ENCODE measurements at places on chromosomes 5 and 9.

DNA sequence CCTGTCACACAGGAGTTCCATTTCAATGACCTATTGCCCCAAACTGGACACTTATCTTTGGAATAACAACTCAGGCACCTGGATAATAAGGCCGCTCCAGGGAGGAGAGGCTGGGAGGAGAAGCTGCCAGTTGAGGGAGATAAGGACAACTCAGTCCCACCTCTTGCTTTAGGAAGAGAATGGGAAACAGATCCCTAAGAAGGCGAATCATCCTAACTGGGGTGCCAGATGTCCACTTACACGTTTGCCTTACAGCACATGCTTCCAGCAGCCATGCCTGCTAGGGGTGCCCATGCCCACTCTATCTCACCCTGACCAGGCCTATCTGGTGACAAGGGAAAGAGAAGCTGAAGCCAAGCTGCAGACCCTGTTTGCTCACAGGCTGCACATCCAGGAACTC is 6.5 kb downstream of the HK3 start:
- no peak for DNase-seq

DNA sequence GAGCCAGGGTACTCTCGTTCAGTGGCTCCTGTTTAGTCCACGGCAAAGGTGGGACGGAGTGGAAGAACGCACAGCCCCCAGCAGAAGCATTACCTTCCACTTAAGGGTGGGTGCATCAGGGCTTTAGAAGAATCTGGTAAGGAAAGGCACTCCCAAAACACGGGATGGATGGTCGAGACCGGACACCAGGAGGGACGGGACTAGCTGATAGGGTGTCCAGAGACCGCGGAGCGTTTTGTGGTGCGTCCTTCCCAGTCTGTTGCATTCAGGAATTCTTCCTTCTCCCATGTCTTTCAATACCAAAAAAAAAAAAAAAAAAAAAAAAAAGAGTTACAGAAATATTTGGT is 545 bp upstream of the CTSV start:
- DNase-seq, result no peak

DNA sequence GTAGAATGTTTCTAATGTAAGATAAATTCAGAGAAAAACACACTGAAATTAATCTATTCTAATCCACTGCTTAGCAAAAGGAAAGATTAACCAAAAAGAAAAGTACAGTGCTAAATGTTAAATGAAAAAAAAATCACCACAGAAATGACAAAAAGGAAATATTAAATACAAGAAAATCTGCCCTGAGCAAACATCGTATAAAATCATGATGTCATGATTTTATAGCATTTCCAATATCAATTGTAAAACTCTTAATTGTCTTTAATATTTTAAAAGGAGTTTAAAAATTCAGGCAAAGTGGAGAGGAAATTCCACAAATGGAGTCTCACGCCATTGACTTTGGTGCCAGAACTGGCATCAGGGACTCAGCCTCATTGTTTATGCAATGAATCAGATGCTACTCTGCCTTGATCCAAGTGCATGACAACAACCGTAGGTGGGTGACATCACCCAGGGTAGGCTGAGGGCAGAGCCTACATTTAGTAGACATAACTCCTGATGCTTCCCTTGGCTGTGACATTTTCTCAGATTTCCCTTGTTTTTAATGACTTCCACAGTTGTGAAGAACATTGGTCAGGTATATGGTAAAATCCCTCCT is 696.8 kb downstream of the SEMA5A start:
- DNase-seq, result no peak

DNA sequence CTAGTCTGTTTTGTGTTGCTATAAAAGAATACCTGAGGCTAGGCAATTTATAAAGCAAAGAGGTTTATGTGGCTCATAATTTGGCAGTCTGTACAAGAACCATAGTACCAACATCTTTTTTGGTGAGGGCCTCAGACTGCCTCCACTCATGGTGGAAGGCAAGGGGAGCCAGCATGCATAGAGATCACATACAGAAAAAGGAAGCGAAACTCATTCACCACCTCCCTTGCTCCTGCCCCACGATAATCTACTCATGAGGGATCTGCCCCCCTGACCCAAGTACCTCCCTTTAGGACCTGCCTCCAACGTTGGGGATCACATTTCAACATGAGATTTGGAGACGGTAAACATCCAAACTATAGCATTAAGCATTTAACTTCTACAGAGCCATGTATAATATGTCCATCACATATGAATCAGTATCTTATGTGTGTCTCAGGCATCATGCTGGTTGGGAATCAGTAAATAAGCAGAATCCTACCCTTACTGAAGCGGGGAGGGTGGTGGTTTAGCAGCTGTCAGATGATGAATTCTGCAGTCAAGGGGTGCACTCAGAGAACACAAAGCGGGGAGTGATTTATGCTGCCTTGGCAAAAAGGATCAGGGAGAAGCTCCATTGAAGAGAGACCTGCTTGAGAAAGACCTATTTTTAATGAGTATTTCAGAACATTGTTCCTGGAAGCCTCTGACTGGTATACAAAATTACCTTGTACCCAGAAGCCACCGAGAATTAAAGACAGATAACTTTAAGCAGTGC is 34.8 kb downstream of the HMGXB3 start:
- no peak for DNase-seq

GRCh38 chr5:71631070-71631469 is 43.9 kb downstream of the MCCC2 start:
- DNase-seq, result no peak

GRCh38 chr5:110900829-110901228 is 162.0 kb downstream of the SLC25A46 start:
- DNase-seq, result no peak

GRCh38 chr9:78207319-78207718 is 28.6 kb upstream of the CEP78 start:
- DNase-seq, result no peak

DNA sequence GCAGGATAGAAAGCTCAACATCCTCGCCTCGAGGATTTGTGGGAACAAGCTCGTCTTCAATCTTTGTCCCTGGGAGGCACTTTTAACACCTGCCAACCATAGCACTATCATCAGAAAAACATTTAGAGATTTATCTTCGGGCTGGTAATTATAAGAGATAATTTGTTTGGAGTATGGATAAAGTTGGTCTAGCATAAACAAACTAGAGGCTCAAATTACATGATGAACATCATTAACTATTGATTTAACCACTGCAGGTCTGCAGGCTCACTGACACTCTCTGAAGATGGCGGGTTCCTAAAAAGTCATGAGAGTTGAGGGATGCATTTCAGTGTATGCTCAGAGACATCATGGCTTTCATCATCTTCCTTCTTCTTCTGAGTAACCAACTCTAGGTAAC is 25.8 kb upstream of the PCA3 start:
- DNase-seq, result no peak

- no peak for DNase-seq
These were observed 9.6 kb downstream of the PALM2AKAP2 start for GRCh38 chr9:109789556-109789955.

DNA sequence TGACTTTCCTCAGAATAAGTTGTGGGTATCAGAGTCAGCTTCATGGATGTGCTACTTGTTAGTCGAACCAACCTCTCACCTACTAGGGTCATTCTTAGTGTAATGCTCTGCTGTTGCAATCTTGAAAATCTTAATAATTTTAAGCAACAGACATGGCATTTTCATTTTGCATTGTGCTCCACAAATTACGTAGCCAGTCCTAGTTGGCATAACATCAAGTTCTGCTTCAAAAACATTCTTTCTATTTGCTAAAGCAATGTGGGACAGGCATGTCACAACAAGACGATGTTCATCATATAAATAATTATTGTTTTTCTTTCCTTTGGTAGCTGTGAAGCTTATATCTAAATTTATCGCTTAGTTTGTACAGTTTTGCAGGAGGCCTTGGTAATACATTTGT is 39.3 kb upstream of the CDH12 start:
- no peak for DNase-seq

DNA sequence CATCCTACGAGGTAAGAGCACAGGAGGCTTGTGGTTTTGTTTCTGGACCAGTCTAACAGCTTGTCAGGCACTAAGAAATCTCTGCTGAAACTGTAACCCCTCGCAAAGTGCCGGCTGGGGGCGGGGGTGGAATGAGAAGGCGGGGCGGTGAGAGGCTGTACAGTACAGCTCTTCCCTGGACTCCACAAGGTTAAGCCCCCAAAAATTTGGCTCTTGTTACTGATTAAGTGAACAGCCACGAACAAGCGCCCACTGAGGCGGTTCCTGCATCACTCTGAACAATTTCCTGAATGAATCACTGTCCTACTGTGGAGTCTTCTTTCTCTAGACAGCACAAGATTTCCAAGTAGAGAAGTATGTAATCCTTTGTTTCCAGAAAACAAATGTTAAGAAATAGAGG is 6.8 kb downstream of the FBP2 start:
- no peak for DNase-seq

DNA sequence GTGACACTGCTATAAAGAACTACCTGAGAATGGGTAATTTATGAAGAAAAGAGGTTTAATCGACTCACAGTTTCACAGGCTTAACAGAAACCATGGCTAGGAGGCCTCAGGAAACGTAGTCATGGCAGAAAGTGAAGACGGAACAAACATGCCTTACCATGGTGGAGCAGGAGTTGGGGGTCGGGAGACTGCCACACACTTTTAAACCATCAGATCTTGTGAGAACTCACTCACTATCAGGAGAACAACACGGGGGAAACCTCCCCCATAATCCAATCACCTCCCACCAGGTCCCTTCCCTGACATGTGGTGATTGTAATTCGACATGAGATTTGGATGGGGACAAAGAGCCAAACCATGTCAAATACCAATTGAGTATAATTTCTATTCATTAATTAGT is 2392.6 kb upstream of the C9orf72 start:
- DNase-seq, result no peak

DNA sequence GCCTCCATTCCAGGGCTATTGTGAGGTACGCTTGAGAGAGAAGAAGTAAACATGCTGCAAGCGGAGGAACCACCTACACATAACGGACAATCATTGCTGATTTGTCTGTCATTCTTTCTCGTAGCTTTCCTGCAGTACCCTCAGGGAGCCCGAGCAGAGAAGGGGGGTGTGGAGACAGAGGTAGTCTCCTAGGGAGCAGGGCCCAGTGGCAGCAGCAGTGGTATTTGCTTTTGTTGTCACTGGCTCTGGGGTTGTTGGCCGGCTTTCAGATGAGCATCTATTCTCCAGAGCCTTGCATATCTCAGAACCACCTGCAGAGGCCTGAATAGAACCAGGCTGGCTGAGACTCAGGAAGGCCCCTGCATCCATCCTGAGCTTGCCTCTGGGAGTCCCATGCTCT is 19.9 kb downstream of the ENHO start:
- no peak for DNase-seq

- DNase-seq, result no peak
These were observed 969 bp downstream of the CLK4 start for GRCh38 chr5:178625679-178626483.

GRCh38 chr5:181100121-181100875 is 30.7 kb downstream of the OR2V1 start:
- no peak for DNase-seq

DNA sequence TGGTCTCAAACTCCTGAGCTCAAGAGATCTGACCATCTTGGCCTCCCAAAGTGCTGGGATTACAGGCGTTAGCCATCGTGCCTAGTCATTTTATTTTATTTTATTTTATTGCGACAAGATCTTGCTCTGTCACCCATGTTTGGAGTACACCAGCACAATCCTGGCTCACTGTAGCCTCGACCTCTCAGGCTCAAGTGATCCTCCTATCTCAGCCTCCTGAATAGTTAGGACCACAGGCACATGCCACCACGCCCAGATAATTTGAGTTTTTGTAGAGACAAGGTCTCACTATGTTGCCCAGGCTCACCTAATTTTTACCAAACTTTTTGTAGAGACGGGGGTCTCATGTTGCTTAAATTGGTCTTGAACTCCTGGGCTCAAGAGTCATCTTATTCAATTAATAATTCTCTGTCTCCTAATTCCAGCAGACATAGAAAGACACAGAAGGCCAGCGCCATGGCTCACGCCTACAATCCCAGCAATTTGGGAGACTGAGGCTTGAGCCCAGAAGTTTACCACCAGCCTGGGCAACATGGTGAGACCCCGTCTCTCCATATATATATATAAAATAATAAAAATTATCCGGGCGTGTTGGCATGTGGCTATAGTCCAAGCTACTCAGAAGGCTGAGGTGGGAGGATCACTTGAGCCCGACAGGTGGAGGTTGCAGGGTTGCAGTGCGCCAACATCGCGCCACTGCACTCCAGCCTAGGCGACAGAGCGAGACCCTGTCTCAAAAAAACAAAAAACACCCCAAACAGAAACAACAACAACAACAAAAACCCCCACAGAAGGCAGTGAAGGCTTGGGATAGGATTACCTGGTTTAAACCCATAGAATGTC is 1.0 kb upstream of the UBAP1 start:
- no peak for DNase-seq

DNA sequence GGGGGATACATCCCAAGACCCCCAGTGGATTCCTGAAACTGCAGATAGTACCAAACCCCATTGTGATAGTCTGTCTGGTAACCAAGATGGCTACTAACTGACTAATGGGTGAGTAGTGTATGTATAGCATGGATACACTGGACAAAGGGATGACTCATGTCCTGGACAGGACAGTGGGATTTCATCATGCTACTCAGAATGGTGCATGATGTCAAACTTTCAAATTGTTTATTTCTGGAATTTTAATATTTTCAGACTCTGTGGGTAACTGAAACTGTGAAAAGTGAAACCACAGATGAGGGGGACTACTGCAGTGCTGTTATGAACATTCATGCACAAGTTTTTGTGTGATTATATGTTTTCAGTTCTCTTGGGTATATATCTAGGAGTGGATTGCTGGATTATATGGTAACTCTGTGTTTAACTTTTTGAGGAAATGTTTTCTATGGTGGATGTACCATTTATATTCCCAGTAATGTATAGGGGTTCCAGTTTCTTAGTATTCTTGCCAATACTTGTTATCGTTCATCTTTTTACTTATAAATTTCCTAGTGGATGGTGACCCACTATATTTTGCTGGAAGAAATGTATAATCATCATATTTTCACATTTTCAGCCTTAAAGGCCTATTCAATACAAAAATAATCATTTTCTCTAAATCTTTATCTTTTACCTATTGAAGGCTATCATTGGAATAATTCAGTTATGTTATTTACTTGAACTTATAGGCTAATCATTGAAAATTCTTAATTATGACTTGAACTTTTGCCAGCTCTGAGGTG is 140.9 kb downstream of the NR3C1 start:
- DNase-seq, result no peak
